ENCODE measurements at places on chromosomes 6 and 20. TPM values are rescaled to one million over a fixed set of nuclear protein-coding genes. Genes with fewer than 3 reads are reported as not detected.

Gene TCEA2
- total RNA-seq = 30.7 TPM

Gene TMEM217
- total RNA-seq = 0.40 TPM

DNA sequence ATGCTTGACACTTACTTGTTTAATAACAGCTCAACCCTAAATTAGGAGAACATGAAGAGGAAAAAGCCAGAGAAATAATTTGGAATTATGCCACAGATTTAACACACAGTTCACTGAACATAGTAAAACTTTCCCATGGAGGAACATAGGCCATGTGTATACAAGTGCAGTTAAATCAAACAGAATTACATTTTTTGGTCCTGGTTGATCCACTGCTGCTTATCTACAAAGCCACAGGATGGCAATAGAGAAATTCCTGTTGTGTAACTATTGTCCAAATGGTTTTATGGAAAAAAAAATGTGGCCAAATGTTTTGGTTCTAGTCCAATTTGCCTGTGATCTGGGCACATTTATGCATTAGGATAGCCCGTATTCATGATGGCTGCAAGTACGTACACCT, 136.8 kb downstream of the ALDH8A1 start:
- no peak for DNase-seq

- peak; percentile 34 for DNase-seq
These were observed 44.7 kb upstream of the FOXQ1 start for GRCh38 chr6:1267057-1267732.

- no peak for DNase-seq
These were observed 442.3 kb downstream of the CDC5L start for GRCh38 chr6:44829836-44830235.

- no peak for DNase-seq
These were observed 42.9 kb upstream of the ZFP64 start for GRCh38 chr20:52234302-52235045.

- DNase-seq = no peak
These were observed 147.0 kb upstream of the SAMD5 start for GRCh38 chr6:147361311-147361981.
